Ascending aorta (tissue), 2 donors: ENCODE measurements at places on chromosomes 3 and 15. TPM values are rescaled to one million over a fixed set of nuclear protein-coding genes. Genes with fewer than 3 reads are reported as not detected.

DNA sequence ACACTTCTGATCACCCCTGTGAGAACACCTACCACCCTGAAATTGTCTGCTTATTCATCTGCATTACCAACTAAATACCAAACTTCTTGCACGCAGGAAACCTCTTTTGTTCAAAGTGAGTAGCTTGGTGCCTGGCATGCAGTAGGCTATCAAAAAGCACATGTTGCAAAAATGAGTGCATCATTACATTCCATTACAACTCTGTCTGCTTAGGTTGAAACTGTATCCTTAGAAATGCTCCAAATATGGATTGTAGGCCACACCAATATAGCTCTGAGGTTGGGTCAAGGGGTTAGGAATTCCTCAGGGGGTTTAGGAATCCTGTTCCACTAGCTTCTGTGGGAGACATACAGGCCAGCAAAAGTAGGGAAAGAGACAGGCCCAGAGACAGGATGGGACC, 107.2 kb downstream of the THRB start:
- no peak for DNase-seq

DNA sequence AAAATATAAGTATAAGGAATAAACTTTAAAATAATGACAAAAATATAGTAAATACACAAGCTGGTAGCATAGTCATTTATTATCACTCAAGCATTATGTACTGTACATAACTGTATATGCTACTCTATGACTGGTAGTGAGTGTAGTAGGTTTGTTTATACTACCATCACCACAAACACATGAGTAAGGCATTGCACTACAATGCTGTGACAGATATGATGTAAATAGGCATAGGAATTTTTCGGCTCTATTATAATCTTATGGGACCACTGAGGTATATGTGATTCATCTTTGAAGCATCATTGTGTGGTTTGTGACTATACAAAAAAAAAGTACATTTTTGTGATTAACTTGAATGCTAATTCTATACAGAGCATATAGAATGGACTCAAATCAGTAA, 35.3 kb upstream of the FBN1 start:
- DNase-seq: no peak

Gene IL5RA
- total RNA-seq: not detected

Gene C2CD4A
- not detected for total RNA-seq

Gene PTPN23
- 35.2 TPM for total RNA-seq

DNA sequence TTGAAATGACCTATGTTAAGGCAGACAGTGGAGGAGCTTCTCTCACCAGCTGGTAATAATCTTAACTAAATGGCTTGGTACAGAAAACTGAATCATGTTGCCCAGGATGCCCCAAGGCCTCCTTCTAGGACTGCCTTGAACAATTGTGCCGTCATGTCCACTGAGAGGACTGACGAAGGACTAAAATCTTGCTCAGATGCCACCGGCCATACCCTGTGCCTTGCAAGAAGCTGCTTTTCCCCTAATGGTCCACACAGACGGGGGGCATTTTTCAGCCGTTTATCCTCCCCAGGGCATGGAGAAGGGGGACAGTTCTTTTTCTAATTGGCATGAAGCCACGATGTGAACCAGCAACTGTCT, 1.8 kb upstream of the CP start:
- no peak for DNase-seq

Gene LRRC34
- total RNA-seq: 3.5 TPM

Gene SUCLG2
- total RNA-seq: 33.6 TPM

DNA sequence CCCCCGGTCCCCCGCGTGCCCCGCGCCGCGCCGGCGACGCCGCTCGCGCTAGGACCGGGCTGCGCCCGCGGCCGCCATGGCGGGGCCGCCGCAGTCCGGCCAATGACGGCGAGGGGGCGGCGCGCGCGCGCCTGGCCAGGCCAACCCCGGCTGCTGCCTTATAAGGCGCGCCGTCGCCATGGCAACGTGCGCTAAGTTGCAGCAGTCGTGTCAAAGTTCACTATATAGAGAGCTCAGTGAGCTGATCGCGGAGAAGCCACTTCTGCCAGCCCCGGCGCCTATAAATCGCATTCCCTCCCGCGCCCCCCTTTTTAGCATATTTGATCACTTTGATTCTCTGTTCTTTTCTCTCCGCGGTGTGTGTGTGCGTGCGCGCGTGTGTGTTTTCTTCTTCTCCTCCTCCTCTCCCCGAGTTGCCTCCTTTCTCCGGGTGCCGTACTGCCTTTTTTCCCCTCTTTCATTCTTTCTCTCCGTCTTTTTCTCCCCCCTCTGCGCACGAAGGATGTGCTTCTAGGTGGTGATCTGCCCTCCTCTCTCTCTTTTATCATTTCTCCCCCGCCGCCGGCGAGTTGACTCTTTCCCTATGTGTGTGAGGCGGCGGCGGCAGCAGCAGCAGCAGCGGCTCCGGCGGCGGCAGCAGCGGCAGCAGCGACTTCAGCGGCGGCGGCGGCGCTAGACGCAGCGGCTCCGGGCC, at the start of gene NR2F2:
Gene NR2F2 (plus strand): TSS at position 251 of the 694 bp plus-strand sequence. CDS start 1,406 bp downstream, outside the sequence.
- DNase-seq: peak; percentile 97

Gene GREM1
- total RNA-seq: not detected

DNA sequence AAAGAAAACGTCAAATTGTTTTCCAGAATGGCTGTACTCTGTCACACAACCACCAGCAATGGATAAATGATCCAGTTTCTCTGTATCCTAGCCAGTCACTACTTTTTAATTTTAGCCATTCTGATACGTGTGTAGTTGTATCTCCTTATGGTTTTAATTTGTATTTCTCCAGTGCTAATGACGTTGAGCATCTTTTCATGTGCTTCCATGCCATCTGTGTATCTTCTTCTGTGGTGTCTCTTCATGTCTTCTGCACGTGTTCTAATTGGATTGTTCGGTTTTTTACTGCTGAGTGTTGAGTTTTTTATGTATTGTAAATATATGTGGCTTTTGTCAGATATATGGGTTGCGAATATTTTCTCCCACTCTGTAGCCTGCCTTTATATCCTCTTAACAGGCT, 81.9 kb downstream of the SUMF1 start:
- no peak for DNase-seq

GRCh38 chr15:71011503-71012155, 103.6 kb upstream of the THSD4 start:
- no peak for DNase-seq

DNA sequence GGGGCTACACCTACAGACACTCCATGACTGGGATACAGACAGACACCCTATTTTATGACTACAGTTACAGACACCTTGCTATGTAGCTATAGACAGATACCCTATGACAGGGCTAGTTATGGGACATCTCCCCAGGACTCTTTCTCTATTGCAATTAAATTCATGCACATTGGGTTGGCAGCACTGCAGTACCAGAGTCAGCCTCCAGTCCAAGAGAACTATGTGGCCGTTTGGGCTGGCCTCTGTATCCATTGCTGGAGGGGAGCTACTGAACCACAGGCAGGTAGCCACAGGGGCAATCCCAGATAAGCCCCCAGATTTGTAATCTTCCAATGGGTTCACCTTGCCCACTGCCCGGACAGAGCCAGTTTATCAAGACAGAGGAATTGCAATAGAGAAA, 108.4 kb upstream of the SPATA16 start:
- no peak for DNase-seq

Gene MEGF11
- total RNA-seq: not detected

GRCh38 chr3:83877910-83878309, 1080.9 kb upstream of the CADM2 start:
- no peak for DNase-seq

GRCh38 chr3:177512945-177513814, 315.9 kb upstream of the TBL1XR1 start:
- no peak for DNase-seq

Gene GOLGA8M
- total RNA-seq: 0.75 TPM

DNA sequence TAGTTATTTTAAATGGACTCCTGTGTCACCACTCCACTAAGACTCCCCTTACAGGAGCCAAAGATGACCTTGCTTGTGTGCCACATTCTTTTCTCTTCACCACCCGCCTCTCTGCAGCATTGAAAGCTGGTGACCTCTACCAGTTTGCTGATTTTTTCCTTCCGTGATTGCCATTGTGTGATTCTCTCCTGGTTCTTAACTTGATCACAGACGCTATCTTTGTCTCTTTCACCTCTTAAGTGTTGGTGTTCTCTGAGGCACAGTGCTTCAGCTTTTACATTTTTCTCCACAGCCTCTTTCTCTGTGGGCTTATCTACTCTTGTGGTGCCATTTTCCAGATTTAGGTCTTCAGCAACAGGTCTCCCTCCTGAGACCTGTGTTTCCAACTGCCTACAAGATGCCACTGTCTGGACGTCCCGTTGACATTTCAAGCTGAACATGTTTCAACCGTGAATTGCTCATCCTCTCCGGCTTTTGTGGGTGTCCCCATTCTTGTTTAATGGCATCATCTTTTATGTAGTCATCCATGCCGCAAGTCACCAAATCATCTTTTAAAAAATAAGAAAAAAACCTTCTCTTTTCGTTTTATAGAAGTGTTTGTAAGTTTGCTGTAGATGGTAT, 26.5 kb downstream of the IQGAP1 start:
- DNase-seq: no peak

Gene ADAMTS17
- 2.8 TPM for total RNA-seq

Gene MAP1A
- total RNA-seq: 19.9 TPM

Gene EXOSC7
- 51.2 TPM for total RNA-seq

- no peak for DNase-seq
Measured at GRCh38 chr3:41997702-41998550, 36.0 kb upstream of the ULK4 start.

- DNase-seq: no peak
Measured at GRCh38 chr15:67411486-67411885, 109.4 kb upstream of the C15orf61 start.

DNA sequence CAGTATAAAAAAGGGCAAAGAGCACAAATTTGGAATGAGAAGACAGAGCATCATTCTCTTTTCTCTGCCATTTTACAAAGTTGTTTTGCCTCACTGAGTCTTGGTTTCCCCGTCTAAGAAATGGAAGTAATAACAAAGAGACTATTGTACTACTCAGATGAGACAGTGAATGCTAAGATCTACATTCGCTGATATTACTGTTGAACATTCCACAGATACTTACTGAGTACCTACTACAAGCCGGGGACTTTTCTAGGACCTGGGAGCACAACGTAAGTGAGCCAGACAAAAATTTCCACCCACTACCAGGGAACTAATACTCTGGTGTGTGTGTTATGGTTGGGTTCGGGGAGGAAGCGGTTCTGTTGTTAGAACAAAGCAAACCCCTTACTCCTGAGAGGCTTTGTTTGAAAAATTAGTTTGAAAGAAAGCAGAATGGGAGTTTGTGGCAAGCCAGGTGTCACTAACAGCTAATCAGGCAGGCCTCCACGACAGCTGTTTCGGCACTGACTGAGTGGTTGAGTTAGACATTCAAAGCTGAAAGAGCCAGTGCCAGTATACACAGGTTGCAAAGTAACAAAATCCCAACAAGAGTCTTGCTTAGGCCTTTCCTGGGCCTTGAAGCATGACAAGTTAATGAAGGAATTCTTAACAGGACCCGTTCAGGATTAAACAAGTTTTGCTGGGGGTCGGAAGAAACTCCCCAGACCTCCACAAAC, 458.3 kb downstream of the EDEM1 start:
- DNase-seq: no peak

- DNase-seq: no peak
Measured at GRCh38 chr15:99692825-99693224, 40.4 kb downstream of the LYSMD4 start.

DNA sequence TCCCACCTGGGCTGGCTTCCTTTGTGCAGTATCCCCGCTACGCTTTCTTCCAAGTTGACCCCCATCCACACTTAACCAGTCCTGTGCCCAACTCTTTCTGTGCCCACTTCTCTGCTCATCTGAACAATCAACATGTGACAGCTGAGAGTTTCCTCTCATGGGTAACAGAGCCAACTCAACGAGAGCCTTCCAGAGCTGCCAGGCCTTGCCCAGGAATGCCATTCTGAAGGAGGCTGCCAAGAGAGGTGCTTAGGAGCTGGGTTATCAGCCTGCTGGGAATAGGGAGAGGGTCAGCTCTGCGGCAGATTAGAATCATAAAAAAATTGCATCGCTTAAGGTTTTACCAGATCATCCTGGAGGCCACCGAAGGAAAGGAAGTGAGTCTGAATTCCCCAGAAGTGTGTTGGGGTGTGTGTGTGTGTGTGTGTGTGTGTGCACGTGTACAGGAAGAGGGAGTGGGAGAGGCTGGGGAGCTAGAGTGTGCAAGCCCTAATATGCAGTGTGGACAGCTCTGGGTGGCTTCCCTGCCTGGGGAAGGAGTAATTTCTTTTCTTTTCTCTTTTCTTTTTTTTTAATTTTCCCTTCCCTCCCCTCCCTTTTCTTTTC, 66.7 kb downstream of the ITGA11 start:
- DNase-seq: no peak

Gene RBPMS2
- total RNA-seq: not detected
